ENCODE measurements at places on chromosomes 6 and 20.

GRCh38 chr6:129426343-129426742 is 283.6 kb downstream of the ARHGAP18 start:
- DNase-seq: no peak

DNA sequence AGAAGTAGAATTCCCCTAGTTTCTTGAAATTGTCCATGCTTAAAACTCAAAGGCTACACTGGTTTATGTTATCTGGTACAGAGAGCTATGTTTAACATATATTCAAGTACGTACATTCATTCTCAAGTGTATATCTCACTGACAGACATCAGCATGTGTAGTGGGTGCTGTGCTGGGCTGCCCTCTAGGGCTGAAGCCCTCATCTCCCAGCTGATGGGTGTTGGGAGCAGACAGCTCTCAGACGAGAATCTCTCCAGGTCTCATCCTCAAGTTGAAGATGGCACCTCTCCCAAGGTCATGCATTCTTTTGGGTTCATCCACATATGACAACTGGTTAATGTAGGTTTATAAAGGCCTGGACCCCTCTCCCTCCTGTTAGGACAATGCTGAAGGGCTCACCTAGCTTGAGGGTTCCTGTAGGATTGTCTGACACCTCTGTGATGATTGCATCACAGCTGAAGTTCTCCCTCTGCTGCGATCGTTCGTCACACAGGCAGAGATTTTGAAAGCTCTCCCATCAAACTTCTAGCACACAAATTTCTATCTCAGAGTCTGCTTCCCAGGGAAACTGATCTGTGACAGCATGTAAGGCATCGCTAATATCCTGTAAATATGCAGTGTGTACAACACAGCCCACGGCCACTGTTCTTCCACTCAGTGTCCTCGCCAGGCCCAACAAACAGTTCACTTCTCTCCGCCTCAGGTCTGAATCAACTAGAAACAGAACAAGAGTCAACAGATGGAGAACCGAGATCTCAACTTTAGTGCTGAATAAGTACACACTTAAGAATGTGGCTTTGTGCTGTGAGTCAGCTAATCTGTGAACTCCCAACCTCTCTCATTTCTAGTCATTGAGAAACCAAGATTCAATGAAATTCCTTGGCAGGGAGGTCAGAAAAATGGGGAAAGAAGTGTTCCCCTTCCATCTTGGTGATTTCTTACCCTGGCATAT is 43.2 kb downstream of the PREP start:
- peak; percentile 76 for DNase-seq

GRCh38 chr20:43835944-43836508 is 78.6 kb upstream of the TOX2 start:
- no peak for DNase-seq

- DNase-seq: peak; percentile 50
These were observed 661.3 kb downstream of the BCKDHB start for GRCh38 chr6:80767808-80768207.

GRCh38 chr6:152170702-152171667 is 363.5 kb downstream of the ESR1 start:
- no peak for DNase-seq

DNA sequence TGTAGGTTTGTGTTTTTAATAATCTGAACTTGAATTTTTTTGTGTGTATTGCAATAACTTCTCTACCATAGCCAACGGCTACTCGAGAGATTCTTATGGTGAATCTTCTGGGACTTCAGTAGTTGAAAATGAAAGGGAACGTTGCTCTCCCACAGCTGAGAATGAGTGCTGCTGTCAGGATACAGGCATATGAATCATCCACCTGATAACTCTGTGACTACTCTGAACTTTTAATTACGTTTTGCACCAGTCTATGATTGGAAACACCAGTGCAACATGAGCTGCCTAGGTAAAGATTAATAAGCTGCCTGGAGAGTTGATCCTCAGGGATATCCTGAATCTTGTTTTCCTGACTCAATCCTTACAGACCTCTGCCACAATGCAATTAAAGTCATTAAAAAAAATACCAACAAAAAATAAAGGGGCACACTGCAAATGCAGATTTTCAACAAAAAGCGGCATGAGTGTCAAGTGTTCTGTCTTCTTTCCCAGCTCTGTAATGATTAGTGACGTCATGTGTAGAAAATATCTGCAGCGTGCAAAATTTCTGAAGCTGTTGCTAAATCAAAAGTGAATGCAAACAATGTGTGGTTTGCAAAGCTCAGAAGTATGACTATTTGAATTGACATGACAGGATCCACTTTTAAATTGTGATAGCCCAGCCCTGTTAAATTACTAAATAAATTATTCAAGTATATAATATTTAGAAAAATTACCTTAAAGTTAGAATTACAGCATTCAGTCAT is 432.2 kb downstream of the HTR1B start:
- DNase-seq: no peak

DNA sequence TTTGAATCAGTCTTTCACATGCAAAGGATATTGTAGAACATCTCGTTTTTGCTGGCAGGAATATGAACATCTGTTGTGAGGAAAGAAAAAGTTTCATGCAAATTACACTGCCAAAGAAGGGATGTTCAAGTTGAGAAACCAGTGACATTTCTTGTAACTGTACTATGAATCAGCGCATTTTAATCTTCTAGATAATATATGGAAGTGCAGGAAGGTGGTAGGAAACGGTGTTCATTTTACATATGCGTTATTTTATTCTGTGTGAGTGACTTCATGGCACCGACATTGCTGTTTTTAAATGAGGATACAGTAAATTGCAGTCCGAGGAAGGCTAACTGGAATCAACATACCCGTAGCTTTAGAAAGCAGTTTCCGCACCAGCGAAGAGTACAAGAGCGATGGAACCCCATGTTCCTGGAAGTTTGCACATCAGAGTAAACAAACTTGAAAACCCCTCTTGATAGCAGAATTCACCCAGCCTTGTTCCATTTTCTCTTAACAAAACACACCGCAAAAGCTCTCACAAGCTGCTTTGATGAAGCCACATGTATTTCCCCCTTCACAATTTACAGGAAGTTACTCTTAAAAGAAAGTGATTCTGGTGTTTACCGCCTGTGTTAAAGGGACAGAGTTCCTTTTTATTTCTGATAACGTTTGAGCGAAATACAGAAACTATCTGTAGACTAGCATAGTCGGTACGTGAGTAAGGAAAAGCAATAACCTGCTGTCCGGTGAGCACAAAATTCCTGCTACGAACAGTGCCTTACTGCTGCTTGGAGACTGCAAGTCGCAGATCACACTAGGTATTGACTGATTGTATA is 11.5 kb downstream of the PRDM1 start:
- no peak for DNase-seq

Measured in RWPE1 (cell line).